NCI-H1436 (cell line): ENCODE measurements at places on chromosomes 7 and 10.

DNA sequence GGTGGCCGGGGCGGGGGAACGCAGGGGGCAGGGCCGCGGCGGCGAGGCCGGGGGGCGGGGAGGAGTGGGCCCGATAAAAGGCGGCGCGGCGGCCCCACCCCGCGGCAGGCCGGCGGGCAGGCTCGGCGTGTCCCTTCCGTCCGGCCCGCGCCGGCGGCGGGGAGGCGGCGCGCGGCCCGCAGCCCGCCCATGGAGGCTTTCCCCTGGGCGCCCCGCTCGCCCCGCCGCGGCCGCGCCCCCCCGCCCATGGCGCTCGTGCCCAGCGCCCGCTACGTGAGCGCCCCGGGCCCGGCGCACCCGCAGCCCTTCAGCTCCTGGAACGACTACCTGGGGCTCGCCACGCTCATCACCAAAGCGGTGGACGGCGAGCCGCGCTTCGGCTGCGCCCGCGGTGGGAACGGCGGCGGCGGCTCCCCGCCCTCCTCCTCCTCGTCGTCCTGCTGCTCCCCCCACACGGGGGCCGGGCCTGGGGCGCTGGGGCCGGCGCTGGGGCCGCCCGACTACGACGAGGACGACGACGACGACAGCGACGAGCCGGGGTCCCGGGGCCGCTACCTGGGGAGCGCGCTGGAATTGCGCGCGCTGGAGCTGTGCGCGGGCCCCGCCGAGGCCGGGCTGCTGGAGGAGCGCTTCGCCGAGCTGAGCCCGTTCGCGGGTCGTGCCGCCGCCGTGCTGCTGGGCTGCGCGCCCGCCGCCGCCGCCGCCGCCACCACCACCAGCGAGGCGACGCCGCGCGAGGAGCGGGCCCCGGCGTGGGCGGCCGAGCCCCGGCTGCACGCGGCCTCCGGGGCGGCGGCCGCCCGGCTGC lies at the start of gene NANOS1:
TSS of gene NANOS1 (plus strand) at position 102 of the 808 bp plus-strand sequence. CDS start at position 190, 88 bp downstream.
- peak; percentile 67 for DNase-seq

- DNase-seq = no peak
Observed at GRCh38 chr7:1236132-1236661, 3.5 kb downstream of the UNCX start.

DNA sequence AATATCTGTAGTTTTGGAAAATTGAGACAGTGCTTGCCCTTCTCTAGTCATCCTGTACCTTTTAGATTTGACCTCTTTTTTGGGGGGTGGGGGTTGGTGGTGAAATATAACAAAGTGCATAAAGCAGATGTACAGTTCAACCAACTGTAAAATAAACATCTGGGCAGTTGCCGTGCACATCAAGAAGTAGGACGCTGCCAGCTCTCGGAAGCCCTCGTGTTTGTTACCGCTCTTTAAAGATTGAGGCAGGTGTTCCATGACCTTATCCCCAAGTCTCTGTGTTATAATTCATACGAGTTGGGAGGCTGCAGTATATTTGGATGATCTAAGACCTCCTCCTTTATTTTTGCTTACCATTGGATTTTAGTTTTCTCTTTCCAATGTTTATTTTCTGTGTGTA lies 55.1 kb downstream of the SDK1 start:
- DNase-seq = no peak

GRCh38 chr10:123428391-123428790 lies 237.8 kb upstream of the GPR26 start:
- no peak for DNase-seq

DNA sequence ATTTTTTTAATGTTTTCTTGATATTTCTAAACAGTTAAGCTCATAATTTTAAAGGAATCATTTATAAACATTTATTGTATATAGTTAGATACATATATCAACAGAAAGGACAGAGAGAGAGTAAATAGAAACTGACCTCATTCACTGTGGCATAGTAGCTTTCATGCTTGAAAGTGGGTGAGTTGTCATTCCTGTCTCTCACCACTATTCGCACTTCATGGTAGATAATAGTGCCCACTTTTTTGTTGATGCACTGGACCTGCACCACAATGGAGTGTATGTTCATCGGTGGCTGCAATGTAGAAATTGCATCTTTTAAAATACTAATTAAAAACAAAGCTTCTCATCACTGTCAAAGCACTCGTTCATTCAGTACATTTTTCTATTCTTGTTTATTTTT lies 432.0 kb downstream of the PCDH15 start:
- no peak for DNase-seq

DNA sequence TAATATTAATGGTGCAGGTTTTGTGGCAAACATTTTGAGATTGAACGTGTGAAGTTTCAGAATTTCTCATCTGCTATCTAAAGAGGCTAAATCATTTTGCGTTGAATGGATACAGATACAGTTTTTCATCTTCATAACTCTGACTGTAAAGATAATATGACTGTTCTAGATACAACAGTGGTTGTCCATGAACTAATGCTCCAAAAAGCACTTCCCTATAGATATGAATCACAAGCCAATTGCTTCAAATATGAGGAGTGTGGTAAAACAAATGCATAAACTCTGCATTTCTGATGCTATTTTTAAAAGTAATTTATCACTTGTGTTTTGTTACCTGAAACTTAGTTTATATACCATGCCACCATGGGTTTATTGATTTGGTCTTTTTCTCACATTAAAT lies 750.1 kb downstream of the MAGI2 start:
- no peak for DNase-seq

DNA sequence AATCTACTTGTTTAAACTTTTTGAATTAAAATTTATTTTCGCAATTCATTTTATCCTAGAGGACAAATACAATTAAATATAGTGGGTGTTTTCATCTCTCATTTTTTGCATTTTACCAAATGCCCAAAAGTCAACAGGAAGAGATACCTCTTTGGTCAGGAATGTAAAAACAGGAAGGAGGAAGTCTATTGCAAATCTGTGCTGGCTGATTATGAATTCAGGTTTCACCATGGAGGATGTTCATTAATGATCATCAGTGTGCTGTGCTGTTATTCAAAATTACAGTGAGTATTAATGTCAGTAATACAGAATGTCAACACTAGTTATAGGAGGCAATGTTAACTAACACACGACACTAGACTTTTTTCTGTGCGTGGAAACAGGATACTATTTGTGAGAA lies 24.7 kb downstream of the EXOC6 start:
- DNase-seq = no peak

GRCh38 chr7:140885735-140886334 lies 38.9 kb downstream of the BRAF start:
- DNase-seq = no peak

- no peak for DNase-seq
Observed at GRCh38 chr7:66167773-66168387, 37.3 kb upstream of the TPST1 start.

- DNase-seq = peak; percentile 73
Observed at GRCh38 chr7:50591480-50592438, 26.6 kb upstream of the DDC start.

DNA sequence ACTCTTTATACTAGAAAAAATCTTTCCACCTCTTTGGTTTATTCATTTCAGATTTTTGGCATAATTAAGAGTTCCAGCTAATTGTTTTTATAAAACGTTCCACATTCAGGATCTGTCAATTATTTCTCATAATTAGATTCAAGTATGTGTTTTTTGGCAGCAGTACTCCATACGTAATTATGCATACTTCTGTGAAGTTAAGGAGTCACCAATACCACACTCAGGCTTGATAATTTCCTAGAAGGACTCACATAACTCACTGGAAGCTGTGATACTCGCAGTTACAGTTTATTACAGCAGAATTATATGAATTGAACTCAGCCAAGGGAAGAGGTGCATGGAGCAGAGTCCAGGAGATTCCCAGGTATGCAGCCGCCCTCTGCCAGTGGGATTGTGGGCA lies 290.5 kb upstream of the AKR1E2 start:
- no peak for DNase-seq

- no peak for DNase-seq
Observed at GRCh38 chr7:110105840-110106239, 985.1 kb upstream of the LRRN3 start.
